ENCODE measurements at places on chromosomes 16 and 17.
A peak's percentile ranks its signal among the peaks of the same experiment; 100 is the strongest.

DNA sequence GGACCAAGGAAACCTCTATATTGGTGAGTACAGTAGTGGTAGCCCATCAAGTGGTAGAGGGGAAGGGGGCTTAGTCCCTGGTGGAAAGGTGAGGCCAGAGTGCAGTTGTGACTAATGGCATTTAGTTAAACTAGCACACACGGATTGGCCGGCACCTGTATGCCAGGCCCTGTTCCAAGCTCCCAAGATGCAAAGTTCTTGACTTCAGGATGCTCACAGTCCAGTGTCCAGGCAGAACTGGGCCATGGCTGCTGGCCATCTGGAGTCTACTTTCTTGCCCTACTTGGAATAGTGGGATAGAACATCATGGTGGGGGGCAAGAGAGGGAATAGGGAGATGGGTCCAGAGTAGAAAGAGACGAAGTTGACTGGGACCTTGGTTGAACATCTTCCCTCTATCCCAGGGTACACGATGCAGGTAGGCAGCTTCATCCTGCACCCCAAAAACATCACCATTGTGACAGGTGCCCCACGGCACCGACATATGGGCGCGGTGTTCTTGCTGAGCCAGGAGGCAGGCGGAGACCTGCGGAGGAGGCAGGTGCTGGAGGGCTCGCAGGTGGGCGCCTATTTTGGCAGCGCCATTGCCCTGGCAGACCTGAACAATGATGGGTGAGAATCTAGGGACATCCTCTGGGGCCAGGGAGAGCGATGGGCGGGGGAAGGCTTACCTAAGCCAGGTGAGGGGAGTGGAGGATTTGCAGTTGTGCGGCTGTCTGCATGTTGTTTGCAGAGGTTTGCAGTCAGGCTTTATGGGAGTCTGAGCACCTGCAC, 15.2 kb downstream of the ITGA3 start:
- DNase-seq: peak; percentile 2

DNA sequence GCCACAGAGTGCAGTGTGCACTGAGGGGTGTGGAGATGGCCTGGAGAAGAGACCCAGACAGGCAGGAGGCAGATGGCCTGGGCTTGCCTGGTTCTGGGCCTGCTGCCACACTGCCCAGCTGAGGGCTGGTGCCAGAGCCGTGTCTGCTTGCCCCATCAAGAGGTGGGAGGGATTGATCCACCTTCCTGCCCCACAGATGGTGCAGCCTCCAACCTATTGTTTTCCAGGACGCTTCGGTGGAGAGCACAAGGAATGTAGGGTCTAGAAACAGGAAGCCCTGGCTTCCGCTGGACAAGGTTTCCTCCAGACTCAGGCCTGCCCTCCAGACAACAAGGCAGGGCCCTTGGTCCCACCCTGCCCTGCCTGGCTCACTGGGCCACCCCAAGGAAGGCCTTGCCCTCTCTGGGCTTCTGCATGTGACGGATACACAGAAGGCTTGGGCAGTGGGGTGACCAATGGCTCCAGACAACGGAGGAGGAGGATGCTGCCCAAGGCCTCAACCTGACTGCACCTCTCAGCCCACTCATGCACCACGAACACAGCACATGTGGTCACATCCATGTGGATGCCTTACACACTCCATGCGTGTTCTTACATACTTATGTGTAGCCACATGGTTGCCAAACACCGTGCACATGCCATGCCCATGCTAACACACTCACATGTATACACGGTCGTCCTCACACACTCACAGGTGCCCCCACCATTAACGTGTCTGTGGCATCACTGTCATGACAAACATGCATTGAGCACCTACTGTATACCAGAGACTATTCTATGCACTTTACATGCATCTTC, 6.5 kb upstream of the CDH5 start:
- no peak for DNase-seq

DNA sequence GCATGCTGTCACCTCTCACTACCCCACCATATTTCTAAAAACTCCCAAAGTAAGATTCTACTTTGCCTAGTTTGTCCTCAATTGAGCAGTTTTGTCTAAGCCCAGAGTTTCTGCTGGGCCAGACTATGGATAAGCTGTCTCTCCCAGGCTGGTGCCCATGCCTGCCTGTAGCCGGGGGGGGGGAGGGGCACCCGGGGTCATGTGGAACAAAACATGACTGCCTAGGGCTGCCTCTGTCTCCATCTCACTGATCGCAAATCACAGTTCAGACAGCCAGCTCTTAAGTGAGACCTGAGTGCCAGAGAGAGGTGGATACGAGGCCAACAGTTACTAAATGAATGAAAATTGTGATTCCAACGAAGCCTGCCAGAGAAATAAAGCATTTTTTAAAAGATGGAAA, 78.8 kb upstream of the RPRML start:
- DNase-seq: no peak

- DNase-seq: no peak
These were observed 6.6 kb downstream of the RNF112 start for GRCh38 chr17:19417611-19418010.

- no peak for DNase-seq
These were observed 669 bp upstream of the DCTPP1 start for GRCh38 chr16:30430428-30430970.

DNA sequence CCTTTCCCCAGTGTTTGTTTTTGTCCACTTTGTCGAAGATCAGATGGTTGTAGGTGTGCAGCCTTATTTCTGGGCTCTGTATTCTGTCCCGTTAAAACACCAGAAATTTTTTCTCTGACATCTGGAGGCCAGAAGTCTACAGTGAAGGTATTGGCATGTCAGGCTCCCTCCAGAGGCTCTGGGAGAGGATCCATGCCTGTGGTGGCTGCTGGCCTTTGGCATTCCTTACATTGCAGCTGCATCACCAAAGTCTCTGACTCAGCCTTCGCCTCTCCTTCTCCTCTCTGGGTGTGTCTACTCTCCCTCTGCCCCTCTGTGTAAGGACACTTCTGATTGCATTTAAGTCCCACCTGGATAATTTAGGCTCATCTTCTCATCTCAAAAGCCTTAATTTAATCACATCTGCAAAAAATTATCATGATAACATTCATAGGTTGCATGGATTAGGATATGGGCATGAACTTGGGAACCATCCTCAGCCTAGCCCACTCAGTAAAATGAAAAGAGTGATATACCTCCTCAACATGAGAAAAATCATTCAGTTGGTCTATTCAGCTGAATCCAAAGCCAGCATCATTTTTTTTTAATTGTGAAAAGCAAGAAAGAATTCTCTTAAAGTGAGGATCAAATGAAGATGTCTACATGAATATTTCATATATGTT, 78.0 kb downstream of the MAP2K6 start:
- no peak for DNase-seq

DNA sequence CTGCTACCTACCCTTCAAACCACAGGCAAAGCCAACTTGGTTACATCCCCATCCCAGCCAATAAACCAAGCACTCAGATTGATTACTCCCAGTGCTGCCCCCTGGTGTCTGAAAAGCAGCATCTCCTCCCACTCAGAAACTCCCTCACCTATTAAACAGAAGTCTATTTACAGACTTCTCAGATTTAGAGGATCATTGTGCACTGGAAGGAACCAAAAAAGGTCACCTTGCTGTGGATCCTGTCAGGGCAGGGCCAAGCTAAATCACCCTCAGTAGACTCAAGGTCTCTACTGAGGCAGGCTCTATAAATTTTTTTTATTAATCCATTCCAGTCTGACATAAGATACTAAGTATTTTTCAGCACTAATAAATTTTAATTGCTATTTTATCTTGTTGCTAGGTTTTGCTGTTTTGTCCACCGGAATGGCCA, 17.6 kb downstream of the HIGD1B start:
- DNase-seq: peak; percentile 64

GRCh38 chr16:70788668-70789594, 12.0 kb downstream of the VAC14 start:
- peak; percentile 86 for DNase-seq

DNA sequence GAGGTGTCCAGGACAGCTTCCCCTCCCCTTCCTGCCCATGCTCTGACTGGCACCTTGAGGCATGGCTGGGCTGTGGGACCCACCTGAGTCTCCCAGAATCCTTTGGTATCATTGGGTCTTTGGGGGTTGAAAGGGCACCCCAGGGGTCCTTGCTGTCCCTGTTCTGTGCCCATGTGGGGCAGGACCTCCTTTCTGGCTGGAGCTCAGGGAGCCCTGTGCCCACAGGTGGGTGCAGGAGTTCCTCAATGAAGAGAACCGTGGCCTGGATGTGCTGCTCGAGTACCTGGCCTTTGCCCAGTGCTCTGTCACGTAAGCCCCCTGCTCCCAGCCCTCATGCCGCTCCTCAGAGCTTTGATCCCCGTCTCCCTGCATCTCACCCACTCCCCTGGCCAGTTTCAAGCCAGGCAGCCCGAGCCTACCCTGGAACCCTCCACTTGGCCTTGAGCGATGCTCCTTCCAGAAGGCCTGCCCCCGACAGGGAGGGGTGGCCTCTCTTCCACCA, 11.8 kb downstream of the FMNL1 start:
- no peak for DNase-seq

DNA sequence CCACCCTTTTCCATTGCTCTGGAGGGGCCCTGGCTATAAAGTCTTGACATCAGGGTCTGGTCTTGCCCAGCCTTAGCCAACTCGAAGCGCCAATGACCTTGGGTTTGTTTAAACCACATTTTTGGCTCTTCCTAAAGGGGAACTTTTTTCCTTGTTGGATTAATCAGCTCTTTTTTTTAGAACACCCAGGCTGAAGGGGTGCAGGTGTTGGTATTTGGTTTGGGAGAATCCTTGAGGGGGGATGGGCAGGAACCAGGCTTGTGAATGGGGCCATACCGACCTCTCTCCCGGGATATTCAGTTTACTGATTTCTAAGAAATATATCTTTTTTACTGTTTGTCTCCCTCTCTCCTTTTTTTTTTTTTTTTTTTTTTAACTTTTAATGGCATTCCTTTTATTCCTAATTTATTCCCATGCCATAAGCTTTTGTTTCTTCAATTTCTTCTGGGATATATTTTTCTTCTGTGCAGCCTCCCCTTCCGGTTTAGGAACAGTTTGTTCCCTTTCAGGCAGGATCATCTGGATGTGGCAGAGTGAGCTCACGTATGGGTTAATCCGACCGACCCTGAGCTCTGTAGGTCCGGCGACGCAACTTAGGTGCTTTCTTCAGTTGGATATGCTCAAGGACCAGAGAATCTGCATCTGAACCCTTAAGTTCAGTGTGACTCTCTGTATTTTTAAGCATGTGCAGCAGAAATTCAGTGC, 129.5 kb downstream of the ABCC6 start:
- DNase-seq: no peak

DNA sequence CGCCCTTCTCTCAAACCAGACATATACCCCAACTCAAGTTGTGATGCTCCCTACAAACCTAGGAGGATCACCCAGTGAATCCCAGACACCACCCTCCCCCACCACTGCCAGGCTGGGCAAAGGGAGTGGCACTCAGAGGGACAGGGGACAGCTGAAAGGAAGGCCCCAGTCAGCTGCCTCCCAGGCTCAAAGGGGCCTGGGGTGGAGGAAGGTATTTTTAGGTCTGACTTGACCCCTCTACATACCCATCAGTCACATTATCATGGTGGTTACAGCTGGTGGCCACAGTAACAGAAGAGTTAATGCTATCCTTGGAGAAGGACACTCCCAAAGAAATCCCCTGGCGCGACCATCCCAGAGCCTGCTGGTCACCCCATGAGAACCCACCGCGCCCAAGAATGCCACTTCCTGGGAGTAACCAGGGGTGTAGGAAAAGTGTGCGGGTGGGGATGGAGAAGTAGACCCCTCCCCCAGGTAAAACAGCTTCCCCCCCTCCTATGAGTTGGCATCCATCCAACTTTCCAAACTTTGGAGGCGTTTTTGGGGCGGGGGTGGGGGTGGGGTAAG, 1.1 kb downstream of the CACNB1 start:
- DNase-seq: no peak

DNA sequence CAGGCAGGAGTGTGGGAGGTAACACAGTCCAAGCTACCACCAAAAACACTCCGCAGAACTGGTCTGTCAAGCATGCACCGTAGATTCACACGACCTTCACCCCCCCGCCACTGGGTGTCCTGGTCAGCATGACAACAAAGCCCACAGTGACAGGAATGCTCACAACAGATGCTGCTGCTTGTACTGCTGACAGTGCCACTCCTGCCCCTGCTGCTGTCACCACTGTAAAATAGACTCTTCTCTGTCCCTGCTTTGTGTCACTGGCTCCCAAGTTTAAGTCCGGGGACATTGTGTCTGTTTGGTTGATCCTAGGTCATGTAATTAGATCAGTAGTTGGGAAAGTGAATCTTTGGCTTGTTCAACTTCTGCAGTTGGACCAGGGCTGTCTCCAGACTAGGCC, 7.0 kb upstream of the ODF4 start:
- DNase-seq: no peak

- no peak for DNase-seq
These were observed 1.3 kb downstream of the FASN start for GRCh38 chr17:82096709-82097183.

DNA sequence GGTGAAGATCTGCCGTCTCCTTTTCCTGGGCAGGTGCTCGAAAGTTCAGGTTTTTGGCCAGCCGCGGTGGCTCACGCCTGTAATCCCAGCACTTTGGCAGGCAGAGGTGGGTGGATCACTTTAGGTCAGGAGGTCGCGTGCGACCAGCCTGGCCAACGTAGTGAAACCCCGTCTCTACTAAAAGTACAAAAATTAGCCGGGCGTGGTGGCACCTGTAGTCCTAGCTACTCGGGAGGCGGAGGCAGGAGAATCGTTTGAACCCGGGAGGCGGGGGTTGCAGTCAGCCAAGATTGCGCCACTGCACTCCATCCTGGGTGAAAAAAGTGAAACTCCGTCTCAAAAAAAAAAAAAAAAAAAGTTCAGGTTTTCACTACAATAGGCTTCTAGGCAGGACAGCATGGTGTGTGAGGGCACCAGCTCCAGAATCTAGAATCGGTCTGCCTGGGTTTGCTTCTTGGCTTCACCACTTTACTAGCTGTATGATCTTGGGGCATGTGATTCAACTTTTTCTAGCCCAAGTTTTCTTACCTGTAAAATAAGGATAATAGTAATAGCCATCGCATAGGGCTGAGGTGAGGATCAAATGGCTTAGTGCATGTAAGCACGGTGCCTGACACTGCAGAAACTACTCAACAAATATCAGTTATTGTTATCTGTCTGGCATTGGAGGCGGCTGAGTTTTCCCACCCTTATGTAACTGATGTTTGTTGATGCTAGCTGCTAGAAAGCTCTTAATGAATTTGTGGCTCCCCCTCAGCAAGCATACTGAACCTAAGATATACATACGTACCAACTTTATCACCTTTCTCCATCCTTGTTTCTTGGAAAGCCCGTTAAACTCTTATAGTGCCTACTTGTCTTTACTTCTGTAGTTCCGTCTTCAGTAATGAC, 1.3 kb downstream of the PSMD12 start:
- DNase-seq: no peak

GRCh38 chr17:44502598-44503146, 534 bp downstream of the GPATCH8 start:
- no peak for DNase-seq

Data from left hindlimb (tissue), 1 donor.